Activated CD4-positive, alpha-beta T cell treated with anti-CD3 and anti-CD28 coated beads, Interleukin-2, amount 50 U/mL, for 24 hours (primary cell): ENCODE measurements at places on chromosomes 5 and 9.

- no peak for DNase-seq
Observed at GRCh38 chr5:16179936-16180788, 571 bp upstream of the MARCHF11 start.

- no peak for DNase-seq
Observed at GRCh38 chr5:9428272-9428671, 117.6 kb downstream of the SEMA5A start.

DNA sequence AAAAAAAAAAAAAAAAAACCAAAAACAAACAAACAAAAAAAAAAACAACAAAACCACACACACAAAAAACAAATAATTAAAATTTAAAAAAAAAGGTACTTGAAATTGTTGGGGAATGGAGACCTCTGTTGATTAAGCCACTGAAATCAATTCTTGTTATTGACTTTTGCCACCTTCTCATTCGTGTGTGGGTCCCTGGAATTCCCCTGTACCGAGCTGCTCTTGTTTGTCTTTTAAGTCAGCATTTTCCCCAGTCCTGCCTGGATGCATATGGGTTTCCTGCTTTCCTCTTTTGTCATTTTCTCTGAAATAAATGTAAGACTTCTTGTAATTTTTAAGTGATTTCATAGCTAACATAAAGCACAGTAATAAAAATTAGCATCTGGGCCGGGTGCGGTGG lies 45.5 kb downstream of the GPBP1 start:
- DNase-seq: no peak

- DNase-seq: no peak
Observed at GRCh38 chr9:93731963-93732362, 155.6 kb downstream of the PHF2 start.

DNA sequence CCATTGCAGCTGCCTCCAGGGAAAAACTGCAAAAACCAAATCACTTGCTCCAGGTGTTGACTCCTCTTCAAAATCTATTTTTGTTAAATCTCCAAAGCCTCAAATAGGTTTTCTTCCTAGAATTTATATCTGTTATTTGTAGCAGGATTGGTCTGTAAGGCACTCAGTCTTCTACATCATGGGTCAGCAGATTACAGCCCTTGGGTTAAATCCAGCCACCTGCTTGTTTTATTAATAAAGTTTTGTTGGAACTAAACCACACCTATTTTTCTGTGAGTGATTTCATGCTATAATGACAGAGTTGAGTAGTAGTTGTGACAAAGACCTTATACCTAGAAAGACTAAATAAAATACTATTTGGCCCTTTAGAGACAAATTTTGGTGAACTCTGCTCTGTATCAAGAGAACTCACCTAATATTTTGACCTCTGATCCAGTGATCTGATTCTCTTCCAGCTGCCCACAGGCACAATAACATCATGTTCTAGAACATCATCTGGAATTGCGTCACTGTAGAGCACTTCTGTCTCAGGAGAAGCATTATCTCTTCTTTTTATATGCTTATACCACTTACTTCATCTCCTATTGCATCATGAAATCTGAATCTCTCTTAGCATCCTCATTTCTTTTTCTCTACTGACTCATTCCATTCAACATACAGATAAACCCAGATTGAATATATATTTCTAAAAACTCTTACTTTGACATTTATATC lies 130.1 kb downstream of the RPS23 start:
- no peak for DNase-seq

DNA sequence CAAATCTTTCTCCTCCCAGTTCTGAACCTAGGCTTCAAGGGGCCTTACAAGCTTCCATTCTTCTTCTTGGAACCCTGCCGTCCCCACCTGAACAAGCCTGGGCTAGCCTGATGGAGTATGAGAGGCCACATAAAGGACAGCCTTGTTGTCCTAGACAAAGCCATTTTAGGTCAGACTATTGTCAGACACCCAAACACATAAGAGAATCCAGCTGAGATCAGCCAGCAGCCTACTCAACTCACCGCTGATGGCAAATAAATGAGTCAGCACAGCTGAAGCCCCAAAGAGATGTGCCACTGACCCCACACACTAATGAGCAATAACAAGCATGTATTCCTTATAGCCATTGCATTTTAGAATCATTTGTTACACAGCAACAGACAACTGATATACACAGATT lies 33.8 kb downstream of the SVEP1 start:
- no peak for DNase-seq

DNA sequence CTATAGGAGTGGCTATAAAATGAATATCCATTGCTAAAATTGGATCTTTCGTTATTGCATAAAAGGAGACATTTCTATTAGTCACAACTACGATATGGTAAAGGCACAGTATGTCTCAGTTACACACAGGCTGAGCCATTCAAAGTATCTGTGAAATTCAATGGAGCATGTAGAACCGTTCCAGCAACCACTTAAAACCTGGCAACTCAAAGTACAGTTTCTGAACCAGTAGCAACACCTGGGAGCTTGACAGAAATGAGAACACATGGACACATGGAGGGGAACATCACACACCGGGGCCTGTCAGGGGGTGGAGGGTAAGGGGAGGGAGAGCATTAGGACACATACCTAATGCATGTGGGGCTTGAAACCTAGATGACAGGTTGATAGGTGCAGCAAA lies 15.4 kb downstream of the POC5 start:
- DNase-seq: no peak

GRCh38 chr5:132427281-132428146 lies 58.0 kb downstream of the SLC22A5 start:
- no peak for DNase-seq

DNA sequence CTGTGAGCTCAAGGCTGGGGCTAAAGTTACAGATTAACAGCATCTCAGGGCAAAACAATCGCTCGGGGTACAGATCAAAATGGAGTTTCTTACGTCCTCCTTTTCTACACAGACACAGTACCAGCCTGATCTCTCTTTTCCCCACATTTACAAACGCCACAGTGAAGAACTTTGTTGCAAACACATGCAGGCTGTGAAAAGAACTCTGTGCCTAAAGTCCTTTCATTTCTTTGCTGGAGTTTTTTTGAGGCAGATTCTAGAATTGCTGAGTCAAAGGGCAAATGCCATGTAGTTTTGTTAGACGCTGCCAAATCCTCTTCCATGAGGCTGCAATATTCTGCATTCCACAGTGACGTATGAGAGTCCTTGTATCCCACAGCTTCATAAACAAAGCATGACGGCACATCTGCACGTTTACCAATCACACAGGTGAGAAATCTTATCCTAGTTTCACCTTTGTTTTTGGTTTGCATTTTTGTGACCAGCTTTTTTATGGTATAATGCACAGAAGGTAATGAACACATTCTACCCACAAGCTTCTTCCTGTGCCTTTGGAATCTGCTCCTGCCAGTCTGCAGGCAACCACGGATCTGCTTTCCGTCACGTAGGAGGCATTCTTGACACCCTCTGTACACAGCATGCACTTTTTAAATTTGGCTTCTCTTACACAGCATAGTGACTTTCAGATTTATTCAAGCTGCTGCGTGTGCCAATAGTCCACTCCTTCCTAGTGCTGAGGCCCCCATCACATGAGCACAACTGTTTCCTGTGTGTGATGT lies 44.6 kb upstream of the LPCAT1 start:
- no peak for DNase-seq

DNA sequence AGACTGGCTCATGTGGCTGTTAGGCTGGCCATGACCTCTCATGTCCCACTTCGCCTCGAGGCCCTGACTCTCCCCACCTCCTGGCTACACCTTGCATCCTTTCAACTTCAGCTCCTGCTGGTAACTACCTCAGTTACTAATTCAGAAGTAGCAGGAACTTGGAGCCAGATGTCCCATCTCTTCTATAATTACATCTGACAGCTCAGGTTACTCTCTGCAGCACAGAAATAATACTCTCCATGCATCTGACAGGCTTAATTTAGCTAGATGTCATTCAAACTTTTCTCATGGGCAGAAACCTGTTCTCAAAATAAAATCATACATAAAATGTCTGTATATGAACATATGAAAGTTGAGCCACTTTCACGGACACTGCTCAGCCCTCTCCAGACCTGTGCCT lies 92.2 kb upstream of the IL33 start:
- no peak for DNase-seq

DNA sequence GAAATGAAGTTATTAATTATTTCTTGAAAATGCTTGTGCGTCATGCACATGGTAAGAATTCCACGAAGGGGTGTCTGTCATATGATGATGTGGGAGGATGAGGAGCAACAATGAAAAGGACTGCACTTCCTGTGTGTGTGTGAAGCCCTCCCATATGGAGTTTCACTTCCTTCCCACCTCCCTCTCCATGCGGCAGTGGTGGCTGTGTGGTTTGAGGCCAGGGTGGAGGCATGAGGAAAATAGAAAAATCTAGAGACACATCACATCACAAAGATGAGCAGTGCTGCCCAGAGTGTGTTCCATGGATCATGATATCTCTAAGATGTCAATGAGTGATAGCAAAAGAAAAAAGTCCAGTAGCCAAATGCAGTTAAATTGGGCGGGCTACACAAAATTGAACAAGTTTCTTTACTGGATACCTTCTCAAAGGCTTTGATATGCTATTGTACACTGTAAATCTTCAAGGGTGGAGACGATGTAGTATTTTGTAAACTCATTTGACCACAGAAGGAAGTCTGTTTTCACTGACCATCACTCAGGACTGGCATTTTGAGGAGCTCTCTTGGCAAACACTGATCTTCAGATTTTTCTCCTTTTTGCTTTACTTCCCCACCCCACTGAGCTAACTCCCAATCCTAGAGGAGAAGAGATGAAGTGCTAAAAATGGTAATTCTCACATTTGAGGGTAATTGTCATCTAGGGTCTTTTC lies 55.7 kb upstream of the EQTN start:
- no peak for DNase-seq

GRCh38 chr5:63022403-63022802 lies 443.8 kb downstream of the LRRC70 start:
- DNase-seq: no peak

GRCh38 chr9:129206905-129207304 lies 28.8 kb upstream of the IER5L start:
- no peak for DNase-seq

- DNase-seq: no peak
Observed at GRCh38 chr5:178116143-178116885, 3.0 kb downstream of the N4BP3 start.

GRCh38 chr5:71703941-71704340 lies 15.1 kb upstream of the CARTPT start:
- DNase-seq: no peak

DNA sequence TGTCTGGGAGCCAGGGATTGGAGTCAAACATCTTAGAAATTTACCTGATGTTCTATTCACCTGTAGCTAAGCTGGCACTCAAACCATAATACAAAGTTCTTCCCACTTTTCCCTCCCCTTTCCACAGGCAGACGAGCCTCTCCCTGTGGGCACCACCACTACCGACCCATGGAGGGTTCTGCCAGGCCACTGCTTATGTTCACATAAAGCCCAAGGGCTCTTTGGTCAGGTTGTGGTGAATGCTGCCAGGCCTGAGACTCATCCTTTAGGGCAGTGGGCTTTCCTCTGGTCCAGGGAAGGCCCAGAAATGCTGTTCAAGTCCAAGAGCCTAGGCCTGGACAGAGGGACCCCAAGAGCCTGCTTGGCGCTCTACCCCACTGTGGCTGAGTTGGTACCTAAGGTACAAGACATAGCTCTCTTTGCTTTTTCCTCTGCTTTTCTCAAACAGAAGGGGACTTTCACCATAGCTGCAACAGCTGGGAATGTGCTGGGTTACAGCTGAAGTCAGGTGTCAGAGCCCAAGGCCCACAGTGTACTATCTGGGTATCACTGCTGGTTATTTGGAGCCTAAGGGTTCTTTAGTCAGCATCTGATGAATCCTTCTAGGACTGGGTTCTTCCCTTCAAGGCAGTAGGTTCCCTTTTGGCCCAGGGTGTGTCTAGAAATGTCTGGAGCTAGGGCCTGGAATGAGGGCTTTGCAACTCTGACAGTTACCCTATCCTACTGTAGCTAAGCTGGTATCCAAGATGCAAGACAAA lies 620.1 kb downstream of the TLE1 start:
- DNase-seq: no peak

- DNase-seq: no peak
Observed at GRCh38 chr5:147956064-147956841, 49.9 kb upstream of the C5orf46 start.

GRCh38 chr9:126556560-126557250 lies 57.0 kb upstream of the LMX1B start:
- DNase-seq: no peak

- no peak for DNase-seq
Observed at GRCh38 chr9:115758441-115758840, 395.1 kb upstream of the PAPPA start.

DNA sequence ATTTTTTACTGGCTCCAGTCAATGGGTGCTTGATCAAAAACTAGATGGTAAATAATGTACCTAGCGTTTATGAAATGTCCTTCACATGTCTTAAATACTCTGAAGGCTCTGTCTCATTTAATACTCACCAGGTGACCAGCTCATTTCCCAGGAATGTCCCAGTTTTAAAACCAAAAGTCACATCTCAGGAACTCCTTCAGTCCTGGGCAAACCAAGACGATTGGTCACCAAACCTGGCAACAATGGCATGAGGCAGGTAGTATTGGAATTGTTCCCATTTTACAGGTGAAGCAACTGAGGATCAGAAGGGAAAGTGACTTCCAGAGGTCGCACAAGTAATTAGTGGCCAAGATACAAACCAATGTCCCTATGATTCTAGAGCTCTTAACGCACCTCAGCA lies 27.7 kb downstream of the SMIM23 start:
- DNase-seq: no peak

DNA sequence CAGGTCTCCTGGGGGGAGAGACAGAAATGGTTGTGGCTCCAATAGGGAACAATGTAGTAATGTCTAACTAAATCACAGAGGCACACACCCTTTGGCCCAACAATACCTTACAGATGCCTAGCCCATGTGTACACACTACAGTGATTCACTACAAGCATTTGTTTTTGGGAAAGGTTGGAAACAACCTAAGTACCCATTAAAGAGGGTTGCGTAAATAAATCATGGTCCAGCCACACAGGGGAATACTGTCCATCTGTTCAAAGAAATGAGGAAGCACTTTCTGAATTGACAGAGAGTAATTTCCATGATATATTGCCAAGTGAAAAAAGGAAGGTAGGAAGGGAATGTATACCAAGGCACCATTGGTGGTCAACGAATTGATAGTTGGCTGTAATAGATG lies 22.0 kb upstream of the GTF3C5 start:
- DNase-seq: no peak

- no peak for DNase-seq
Observed at GRCh38 chr5:68440245-68440644, 224.7 kb downstream of the PIK3R1 start.

GRCh38 chr9:91156451-91157234 lies 205.1 kb downstream of the AUH start:
- no peak for DNase-seq
